ENCODE measurements at places on chromosomes 3 and 15.

DNA sequence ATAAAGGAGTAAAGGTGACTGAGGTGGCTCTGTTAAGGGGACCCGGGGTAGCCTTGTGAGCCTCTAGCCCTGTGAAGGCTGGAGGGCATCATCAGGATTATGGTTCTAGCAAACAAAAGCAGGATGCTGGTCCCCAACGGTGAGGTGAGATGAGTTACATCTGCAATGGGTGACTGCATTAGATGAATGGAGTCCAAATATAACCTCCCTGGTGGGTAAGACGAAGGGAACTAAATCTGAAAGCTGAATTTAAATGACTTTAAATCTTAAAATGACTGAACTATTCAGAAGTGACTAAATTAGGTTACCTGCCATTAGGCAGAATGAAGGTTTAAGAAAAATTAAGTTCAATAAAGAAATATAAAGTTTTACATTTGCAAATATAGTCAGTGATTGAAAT, 4.6 kb upstream of the HLTF start:
- DNase-seq, result no peak

GRCh38 chr3:119405315-119405714, 58.1 kb downstream of the TMEM39A start:
- no peak for DNase-seq

DNA sequence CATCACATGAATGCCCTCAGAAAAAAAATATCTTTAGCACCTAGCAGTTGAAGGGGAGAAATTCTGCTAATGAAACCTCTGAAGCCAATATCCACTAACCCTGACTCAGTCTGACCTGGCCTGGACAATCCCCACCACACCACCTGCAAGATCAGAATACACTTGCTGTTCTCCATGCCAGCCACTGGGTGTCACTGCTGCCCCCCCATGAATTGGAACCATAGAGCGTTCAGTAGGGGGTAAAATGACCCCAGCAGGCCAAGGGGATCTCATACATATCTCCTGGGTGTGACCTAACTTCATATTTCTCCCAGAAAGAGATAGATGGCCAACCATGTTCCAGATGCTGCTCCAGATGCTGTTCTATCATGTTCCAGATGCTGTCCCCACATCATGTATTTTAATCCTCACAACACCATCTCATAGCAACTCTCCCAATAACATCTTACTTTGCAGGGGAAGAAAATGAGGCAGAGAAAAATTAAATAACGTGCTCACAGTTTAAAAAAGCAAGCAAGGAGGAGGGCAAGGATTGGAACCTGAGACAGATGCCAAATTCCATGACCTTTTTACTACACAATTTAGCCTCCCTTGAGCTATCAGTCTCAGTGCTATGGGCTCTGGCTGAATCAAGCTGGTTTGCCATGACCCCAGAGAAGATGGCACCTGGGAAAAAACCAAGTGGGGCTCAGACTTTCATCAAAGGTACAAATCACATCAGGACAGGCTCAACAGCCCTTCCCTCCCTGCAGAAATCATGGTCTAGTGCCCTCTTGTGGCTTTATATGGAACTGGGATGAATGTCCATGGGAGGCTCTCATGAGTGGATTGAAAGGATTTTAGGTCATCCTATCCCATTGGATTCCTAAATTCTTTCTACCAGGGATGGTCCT, 12.4 kb downstream of the NTRK3 start:
- DNase-seq, result no peak

- no peak for DNase-seq
These were observed 77.5 kb upstream of the ABI3BP start for GRCh38 chr3:101070799-101071121.
